ENCODE measurements at places on chromosomes 7 and 10.

DNA sequence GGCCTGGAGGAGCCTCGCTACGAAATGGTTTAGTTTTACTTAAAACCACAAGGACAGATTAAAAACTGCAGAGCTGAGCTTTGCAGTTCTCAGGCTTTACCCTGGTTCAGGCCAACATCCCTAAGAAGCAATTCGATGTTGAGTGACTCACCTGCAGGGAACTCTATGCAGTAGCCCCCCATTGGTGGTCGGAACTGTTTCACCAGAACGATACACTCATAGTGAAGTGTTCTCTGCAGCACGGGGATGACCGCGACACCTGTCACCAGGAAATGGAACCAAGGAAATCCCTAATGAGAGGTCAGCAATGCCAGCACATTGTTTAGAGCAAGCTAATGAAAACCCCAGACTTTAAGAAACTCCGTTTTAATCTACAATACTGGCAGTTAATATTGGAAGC is 18.0 kb downstream of the NUDT5 start:
- peak; percentile 61 for DNase-seq

- peak; percentile 86 for DNase-seq
Observed at GRCh38 chr7:138900035-138900828, 81.0 kb downstream of the KIAA1549 start.

DNA sequence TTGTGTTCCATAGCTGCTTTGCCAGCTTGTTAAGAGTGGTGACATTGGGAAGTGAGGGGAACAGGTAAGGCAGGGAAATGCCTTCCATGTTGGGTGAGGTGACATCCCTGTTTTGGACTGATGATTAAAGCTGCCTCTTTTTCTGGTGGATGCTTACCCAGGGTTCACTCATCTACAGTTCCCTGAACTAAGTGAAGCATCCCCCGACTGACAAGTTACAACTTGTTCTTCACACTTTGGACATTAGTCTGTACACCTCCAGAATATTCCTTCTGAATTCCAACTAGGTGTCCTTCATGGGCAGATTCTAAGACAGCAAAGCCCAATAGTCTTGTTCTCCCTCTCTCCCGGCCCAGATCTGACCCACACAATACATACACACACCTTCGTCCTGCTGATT is 63.4 kb downstream of the HDAC9 start:
- DNase-seq = no peak

DNA sequence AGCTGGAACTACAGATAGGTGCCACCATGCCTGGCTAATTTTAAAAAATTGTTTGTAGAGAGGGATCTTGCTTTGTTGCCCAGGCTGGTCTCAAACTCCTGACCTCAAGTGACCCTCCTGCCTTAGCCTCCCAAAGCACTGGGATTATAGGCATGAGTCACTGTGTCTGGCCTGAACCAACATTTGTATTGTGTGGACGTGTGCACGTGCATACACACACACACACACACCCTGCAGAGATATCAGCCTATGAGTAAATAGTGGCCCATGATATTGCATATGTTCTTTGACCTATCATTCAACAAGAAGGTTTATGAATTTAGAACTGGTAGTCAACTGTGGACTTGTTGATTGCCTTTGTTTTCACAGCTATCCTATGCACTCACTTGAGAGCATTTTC is 161.6 kb downstream of the BAMBI start:
- peak; percentile 9 for DNase-seq

DNA sequence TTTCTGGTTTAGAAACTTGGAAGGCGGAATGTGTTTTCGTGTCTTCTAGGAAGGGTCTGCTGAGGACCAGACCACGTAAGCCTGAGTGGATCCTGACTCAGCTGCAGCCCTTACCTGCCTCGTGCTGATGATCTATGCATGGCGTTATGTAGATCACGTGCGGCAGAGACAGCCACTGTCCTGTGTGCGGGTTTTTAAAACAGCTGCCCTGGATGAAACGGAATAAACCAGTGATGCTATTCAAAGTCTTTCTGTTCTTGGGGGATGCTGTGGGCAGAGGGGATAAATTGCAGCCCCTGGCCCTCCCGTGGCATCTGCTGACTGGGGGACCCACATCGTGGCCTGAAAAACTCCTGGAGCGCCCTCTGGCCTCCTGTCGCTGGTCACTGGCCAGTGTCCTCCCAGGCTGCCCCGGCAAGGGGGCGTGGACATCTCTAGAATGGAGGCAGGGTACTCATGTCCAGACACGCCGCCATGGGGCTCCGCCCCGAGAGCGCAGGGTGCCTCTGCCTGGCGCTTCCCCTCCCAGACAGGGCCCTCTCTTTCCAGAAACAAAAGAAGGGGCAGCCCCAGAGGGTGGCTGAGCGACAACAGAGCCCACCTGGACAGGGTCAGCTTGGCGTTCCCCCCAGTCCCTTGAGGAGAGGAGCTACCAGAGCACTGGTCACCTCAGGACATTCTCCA is 13.2 kb downstream of the ALKBH4 start:
- no peak for DNase-seq

Data from PC-3 (cell line).